Activated CD4-positive, alpha-beta T cell treated with anti-CD3 and anti-CD28 coated beads for 48 hours (primary cell): ENCODE measurements at places on chromosomes 6 and 20.

DNA sequence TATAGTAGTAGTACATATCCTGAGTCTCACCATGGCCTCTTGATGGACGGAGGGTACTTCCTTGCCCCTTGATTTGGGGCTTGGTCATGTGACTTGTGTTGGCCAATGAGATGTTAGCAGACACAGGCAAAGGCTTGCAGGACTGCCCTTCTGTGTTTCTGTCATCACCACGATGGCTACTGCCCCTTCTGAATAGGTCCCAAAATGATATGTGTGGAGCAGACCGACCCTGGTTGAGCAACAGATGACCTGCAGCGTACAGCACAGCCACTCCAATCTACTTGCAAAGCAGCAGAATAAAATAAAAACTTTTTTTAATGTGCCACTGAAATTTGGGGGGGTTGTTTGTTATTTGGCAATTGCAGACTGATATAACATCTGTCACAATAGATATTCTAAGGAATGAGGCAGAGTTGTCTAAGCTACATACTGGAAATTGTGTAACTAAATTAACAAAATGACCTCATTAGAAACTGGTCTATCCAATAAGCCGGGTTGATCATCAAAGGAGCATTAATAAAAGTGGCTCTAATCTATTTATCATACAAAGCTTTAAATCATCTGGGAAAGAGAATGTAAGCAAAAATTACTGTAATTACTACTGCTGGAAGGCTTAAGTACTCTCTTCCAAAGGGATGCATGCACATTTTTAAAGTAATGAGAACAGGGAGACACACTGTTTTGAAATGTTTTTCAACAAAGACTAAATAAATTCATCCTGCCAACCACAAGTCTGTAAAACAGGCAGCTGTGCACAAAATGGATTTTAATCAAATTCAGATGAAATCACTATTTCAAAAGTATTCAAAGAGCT, 209.5 kb downstream of the KIF16B start:
- DNase-seq = no peak

- no peak for DNase-seq
These were observed 383.9 kb downstream of the KIF16B start for GRCh38 chr20:16189371-16189770.

GRCh38 chr20:431012-431904, 23.2 kb downstream of the RBCK1 start:
- peak; percentile 56 for DNase-seq

GRCh38 chr6:123804014-123804786, 535 bp downstream of the NKAIN2 start:
- peak; percentile 15 for DNase-seq

GRCh38 chr6:33248643-33248931, 23.1 kb downstream of the VPS52 start:
- no peak for DNase-seq

GRCh38 chr6:91088976-91089375, 502.1 kb upstream of the MAP3K7 start:
- DNase-seq = no peak

- DNase-seq = no peak
These were observed 269.5 kb upstream of the HSF2 start for GRCh38 chr6:122130026-122130348.

DNA sequence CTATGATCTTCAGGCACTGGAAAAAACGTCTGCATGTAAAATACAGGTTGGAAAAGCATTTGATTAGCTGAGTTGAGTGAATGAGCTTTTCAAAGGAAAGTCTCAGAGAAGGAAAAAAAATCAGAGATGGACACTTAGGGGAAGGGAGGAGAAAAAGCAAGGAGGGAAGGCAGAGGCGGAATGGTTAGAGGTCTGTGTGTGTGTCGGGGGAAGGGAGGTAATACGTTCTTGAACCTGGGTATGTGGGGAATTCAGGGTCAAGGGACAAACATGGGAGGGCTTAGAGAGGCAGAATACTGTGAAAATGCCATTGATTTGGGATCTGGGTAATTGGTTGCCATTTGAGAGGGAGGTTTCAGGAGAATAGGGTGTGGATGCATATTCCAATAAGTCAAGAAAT, 5.1 kb downstream of the PRRT1 start:
- no peak for DNase-seq

- DNase-seq = no peak
These were observed 52.8 kb downstream of the SNRNP48 start for GRCh38 chr6:7642791-7643190.

DNA sequence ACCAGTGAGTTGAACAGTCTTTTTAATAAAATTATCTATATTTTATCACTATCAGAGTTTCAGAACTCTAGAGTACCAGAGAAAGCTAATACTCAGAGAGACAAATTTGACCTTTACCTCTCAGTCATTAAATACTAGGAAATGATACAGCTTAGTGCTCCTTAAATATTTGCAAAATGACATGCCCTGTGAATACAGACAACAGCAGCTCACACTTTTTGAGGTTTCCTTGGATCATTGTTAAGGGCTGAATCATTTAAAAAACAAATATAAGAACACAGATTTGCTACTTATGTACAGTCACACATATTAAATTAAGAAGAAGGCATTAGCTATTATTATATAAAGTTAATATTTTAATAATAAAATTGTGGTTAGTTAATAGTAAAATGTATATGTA, 1158.7 kb upstream of the EYS start:
- DNase-seq = no peak

DNA sequence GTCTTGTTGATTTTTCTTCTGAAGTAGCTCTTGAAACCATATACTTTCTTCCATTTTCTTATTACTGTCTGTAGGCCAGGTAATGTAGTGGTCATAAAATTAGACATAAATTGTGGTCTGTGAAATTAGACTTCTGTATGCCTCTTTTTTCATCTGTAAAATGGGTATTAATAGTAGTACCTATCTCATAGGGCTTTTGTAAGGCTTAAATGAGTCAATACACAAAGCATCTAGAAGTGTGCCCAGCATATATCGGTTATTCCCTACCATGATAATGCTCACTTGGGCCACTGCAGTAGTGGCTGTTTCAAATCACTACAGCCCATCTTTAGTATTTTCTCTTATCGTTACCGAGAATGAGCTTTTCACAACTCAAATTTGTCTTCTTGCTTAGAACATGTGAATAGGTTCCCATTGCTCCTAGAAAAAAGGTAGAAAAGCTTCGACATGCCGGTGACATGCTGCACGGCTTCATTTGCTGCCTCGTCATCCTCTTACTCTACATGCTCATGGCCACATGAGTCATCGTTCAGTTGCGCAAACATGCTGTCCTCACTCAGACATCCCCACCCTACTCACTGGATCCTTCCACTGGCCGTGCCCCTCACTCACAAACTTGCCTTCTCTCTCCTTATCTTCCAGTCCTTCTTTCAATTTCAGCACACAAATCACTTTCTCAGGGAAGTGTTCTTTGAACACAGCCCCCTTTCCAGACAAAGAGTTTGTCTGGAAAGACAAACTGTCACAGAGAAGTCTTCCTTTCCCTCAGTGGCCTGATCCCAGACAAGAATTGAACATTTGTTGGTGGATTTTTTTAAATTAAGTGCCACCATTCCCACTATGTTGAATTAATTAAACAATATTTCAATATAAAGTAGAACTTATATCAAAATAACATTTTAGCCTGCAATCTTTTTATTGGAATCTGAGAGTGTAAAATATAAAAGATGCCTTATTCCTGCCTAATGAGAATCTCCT, 32.2 kb upstream of the ERVFRD-1 start:
- DNase-seq = peak; percentile 35

- no peak for DNase-seq
These were observed 407.6 kb upstream of the SOX4 start for GRCh38 chr6:21185861-21186478.

DNA sequence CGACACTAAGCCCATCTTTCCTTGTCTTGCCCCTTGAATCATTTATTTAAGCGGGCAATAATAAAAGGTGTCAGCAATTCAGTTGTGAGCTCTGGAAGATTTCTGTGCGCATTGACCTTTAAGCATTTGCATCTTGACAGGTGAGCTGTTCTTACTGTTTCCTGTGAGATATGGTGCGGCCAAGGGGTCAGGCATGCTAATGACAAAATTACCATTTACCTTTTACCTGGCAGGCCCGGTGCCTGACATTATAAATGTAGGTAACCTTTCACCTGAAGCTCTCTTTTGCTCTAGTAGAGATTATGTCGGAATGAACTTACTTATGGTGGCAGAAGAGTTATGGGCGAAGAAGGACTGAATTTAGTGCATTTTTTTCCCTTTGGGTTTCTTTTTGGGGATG, 89.3 kb upstream of the EEF1E1 start:
- DNase-seq = no peak

GRCh38 chr6:23329086-23329485, 759.7 kb downstream of the HDGFL1 start:
- DNase-seq = no peak

GRCh38 chr20:53748821-53749421, 155.3 kb upstream of the ZNF217 start:
- DNase-seq = peak; percentile 29

DNA sequence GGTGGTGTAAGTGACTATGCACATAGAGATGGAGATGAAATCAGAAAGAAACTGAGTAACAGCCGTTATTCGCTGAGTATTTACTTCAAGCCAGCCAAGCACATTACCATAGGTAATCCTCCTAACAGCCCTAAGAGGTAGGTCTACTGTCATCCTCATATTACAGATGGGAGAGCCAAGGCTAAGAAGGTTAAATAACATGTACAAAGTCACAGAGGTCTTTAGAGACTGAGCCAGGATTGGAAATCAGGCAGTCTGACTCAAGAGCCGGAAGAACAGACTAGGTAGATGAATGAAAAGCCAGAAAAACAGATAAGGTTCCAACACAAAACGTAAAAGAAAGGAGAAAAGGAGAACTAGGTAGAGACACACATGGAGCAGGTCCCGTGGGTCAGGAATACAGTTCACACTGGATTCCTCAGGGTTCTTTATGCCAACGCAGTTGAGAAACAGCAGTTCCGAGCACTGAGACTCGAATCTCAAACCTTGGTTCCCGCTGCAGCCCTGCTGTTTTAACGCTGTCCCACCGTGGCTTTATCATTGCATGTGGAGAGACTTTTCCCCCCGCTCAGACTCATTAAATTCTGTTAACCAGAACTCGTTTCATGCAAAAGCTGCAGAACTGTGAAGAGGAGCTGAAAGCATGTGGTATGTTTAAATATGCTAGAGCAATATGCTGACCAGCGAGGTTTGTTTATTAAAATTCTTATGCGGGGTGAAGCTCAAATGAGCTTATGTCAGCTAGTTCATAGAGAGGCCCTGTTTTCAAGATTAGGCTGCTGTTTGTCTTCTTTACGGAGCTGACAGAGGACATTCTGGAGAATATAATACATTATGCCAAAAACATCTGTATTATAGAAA, 537.9 kb downstream of the CD83 start:
- DNase-seq = no peak

GRCh38 chr20:45312241-45312640, 4.1 kb upstream of the MATN4 start:
- no peak for DNase-seq

DNA sequence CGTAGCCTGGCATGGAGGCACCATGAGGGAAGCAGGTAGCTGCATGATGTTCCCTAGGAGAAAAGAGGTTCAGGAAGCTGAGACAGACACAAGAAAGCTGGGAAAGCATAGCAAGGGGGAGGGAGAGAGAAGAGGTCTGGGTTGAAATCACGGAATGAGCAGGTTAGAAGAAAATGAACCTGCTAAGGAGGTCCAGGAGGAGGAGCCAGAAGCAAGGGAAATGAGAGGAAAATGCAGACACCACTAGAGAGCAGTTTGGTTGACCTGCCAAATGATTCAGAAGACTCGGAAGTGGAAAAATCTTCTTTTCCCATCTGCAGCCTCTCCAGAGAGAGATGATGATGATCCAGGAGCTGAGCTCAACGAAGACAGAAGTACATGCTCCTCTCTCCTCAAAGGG, 70.9 kb downstream of the VIP start:
- no peak for DNase-seq

GRCh38 chr6:63637865-63638445, 2.4 kb downstream of the PHF3 start:
- no peak for DNase-seq

DNA sequence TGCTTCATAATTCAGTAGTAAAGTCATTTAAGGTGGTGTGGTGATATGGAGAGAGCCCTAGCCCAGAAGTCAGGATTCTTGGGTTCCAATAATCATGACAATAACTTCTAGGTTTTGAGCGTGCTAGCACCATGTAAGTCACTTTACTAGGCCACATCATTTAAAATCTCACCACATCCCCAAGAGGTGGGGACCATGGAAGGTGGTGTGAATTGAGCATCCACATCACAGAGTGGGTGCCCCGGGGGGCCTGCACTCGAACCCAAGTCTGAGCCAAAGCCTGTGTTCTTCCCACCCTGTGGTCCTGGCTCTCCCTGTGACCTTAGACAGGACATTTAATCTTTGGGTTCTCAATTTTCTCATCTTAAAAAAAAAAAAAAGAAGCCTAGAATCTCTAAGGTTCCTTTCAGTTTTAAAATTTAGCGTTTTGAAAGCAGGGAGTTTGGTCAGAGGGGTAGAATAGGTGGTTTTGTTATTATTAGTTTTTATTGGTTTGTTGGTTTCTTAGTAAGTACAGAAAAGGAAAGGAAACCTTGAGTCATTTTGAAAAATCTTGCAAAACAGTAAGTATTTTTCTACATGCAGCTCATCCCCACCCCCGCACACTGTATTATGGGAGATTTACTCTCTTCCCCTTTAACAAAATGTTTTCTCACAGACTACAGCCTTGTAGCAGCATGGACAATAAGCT, 26.4 kb downstream of the ARMC2 start:
- DNase-seq = peak; percentile 73

GRCh38 chr6:17994019-17994418, 6.6 kb upstream of the KIF13A start:
- DNase-seq = no peak

DNA sequence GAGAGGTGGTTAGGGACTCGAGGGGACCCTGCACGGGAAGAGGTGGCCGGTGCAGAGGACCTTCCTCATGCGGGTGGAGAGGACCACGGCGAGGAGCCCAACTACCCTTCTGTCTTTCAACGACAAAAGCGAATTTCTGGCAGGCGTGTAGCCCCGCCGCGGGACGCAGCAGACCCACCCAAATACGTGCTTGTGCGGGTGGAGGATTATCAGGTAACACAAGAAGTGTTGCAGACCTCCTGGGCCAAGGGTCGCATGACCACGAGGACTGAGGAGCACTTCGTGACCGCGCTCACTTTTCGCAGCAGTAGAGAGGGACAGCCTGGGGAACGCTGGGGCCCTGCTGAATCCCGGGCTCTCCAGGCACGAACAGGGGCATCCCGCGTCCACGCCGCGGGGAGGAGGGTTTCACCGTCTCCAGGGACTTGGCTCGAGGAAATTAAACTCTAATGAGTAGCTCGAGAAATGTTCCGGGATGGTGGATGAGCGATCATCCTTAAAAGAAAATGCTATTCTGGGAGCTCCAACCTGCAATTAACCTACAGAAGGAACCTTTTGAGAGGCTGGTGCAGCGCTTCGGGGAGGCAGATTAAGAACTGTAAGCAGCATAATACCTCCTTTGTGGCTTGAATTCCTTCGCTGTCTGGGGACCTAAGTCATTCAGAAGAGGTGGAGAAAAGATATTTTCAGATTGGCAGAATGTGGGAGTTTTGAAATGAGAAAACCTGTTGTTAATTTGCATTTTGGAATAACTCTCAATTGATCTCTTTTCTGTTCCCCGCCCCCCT, 804 bp downstream of the C6orf141 start:
- DNase-seq = peak; percentile 9
